ENCODE measurements at places on chromosomes 2 and 18.

GRCh38 chr18:55252901-55253300, 293.6 kb upstream of the CCDC68 start:
- DNase-seq = no peak

GRCh38 chr2:43328832-43329231, 102.4 kb upstream of the ZFP36L2 start:
- no peak for DNase-seq

DNA sequence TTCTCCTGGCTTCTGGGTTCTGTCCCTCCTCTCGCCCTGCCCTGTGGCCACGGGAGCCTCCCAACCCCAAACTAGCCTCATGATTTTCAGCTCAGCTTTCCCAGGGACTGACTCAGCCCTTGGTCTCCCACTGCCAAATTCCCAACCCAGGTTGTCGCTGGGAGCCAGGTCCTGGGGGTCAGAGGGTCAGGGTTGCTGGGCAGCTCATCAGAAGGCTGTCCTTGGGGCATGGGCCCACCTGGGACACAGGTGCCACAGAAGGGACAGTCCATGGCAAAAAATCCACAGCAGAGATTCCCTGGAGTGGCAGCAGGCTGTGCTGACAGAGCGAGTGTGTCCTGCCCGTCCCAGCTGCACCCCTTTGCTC, 180.4 kb downstream of the TWIST2 start:
- DNase-seq = no peak

- DNase-seq = no peak
These were observed 12.7 kb upstream of the CDK15 start for GRCh38 chr2:201793631-201794030.

GRCh38 chr2:111050701-111051376, 69.9 kb upstream of the BCL2L11 start:
- DNase-seq = no peak

- DNase-seq = no peak
These were observed 334.7 kb upstream of the MYT1L start for GRCh38 chr2:2665834-2666133.

- no peak for DNase-seq
These were observed 424.5 kb downstream of the RAD51AP2 start for GRCh38 chr2:17093712-17094111.

GRCh38 chr18:54261894-54262293, 7.4 kb upstream of the POLI start:
- no peak for DNase-seq

DNA sequence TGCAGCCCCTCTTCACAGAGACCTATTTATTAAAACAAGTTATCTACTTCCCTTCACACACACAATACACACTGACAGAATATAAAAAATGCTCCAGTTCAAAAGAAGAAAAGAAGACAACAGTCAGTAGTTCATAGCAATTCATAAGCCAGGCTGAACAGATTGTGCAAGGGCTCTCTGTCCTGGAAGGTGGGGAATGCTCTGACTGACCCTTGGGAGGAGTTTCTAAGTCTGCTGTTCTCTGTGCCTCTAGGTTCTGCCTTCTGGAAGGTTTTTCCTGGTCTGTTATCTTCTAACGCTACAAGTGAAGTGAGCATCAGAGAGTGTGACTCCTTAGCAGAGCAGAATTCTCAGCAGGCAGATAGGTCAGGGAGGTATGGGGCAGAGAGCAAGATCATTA, 35.7 kb downstream of the SP3 start:
- DNase-seq = no peak

GRCh38 chr18:66077066-66077465, 326.3 kb downstream of the CDH7 start:
- DNase-seq = no peak

DNA sequence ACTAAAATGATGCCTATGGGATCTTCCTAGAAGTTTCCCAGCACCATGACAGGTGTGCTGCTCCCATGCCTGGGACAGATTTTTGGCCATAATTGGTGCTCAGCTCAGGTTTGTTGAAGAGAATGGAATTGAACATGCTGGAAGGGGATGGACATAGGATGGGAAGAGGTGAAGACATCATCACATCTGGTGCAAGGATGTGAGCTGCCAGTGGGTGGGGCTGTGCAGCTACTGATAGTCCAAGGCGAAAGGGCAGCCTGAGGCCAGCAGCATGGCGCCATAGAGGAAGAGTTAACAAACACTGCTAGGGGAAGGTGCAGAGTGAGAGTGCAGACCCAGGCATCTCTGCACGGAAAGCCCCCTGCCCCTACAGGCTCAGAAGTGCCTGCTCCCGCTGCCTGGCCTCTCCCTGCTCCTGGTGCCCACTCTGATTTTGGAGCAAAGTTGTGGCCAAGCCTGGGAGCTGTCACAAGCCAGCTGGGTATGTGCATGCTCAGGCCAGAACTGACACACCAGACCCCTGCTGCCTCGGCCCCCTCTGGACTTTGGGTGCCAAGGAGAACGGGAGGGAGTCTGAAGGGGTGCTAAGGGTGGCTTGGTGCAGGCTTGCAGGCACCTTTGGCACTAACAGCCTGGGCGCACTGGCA, 178.6 kb downstream of the ZBTB7C start:
- no peak for DNase-seq

DNA sequence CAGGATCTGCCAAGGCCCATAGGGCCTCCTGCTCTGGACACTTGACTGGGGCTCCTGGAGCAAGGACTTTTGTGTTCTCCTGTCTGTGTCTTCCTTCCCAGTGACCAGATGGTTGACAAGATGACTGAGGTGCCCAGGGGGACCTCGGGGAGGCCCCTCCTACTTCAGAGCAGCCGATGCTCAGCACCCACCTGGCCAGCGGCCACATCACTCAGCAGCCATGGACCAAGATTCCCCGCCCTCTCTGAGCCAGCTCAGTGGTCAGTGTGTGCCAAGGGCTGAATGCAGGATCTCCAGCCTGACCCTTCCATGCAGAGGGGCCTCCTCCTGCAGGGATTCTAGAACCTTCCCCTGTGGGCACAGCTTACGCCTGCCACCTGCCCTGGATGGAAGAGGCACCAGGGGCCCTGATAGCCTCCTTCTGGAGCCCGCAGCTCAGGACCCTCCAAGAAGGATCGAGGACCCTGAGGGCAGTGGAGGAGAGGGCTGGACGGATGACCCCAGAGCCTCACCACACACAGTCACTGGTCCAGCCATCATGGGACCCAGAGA, 87.4 kb upstream of the GPC1 start:
- DNase-seq = no peak

GRCh38 chr2:81981585-81981984, 1677.0 kb upstream of the LRRTM1 start:
- DNase-seq = no peak

Measured in stimulated activated CD8-positive, alpha-beta memory T cell treated with anti-CD3 and anti-CD28 coated beads, Interleukin-15, amount 100 ng/mL, for 4 hours (primary cell).